Stimulated activated CD8-positive, alpha-beta memory T cell treated with anti-CD3 and anti-CD28 coated beads, Interleukin-7, amount 100 ng/mL, for 1 hour (primary cell): ENCODE measurements at places on chromosomes 1 and 21.

DNA sequence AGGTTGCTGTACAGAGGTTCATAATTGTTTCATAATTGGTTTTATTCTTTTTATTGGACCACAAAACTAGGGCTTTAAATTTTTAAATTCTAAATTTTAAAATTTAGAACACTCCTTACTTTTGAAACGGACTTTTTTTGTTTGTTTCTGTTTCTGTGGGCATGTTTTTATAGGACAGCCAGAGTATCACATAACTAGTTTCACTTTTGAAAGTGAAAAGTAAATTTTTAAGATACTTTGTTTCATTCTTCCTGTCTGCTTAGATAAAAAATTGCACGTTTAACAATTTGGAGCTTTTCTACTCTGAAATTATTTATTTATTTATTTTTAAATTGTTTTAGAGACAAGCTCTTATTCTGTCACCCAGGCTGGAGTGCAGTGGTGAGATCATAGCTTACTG, 29.7 kb downstream of the MDM4 start:
- no peak for DNase-seq

DNA sequence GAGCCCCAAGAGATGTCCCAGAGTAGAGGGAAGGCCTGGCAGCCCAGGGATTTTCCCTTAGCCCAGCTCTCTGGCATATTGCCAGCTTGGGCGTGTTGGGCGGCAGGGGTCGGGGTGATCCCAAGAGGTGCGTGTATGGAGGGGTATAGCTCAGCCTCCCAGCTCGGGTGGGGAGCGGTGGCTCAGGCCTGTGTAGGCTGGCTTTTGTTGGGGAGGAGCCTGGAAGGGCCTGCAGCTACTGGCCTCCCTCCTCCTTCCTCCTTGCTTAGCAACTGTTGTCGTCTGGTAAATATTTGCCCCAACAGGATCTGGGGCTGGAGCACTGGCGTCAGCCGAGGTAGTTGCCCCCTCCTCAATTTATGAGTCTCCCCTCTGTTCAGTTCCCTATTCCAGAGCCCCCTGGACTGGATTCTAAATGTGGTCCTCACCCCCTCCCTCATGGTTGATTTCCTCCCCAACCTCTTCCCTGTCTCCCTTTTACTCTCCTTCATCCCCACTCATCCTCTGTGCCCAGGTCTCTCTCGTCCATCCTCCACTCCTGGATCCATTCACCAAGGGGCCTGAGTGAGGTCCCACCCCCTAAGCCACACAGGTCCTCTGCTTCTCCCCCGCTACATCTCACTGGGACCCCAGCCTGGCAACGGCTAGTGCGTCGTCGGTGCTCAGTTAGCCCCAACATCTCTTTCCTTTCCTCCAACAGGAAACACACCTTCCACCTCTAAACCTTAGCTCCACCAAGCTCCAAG, 10.3 kb upstream of the LMNA start:
- no peak for DNase-seq

DNA sequence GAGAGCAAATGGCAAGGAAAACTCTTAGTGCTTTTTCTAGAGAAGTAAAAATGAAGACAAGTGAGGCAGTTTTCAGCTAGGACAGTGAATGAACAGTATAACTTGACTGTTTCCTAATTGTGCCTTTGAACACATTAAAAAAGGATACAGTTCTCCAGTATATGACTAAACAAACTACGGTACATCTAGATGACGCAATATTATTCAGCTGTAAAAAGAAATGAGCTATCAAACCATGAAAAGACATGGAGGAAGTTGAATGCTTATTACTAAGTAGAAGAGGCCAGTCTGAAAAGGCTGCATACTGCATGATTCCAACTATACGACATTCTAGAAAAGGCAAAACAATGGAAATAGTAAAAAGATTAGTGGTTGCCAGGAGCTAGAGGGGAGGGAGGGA, 206.3 kb downstream of the SIPA1L2 start:
- no peak for DNase-seq

DNA sequence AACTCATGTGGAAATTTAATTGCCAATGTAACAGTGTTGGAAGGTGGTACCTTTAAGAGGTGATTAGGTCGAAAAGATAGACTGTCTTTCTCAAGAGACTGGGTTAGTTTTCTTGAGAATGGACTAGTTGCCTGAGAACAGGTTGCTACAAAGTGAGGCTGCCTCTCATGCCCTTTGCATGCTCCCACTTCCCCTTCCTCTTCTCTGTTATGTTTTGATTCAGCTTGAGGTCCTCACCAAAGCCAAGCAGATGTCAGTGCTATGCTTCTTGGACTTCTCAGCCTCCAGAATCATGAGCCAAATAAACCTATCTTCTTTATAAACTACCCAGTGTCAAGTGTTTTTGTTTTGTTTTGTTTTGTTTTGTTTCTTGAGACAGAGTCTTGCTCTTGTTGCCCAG, 187.0 kb upstream of the RUNX1 start:
- DNase-seq, result no peak

DNA sequence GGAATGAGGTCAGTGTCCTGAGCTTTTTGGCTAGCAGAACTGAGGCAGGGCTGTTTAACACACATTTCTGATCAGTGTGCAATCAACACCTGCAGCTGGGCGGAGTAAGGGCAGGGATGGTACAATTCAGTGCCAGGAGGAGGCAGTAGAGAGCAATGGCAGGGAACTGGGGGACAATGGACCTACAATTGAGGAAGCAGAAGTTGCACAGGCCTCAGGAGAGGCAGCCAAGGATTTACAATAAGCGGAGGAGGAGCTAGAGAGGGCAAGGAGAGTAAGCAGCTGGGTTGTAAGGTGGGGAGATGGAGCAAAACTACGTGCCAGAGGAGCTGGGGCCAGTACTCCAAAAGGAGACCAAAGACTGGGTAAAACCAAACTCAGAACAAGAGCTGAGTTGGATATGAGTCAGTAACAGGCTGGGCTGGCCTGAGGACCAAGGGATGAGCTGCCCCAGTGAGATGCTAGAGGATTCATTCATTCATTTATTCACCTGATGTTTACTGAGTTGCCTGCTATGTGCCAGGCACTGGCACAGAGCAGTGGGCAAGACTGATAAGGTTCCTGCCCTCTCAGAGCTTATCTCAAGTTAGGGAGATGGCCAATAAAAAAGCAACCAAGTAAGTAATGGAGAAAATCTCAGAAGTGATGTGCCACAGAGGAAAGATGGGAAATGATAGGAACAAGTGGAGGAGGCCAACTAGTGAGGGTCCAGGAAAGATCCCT, 10.4 kb upstream of the GALE start:
- no peak for DNase-seq

DNA sequence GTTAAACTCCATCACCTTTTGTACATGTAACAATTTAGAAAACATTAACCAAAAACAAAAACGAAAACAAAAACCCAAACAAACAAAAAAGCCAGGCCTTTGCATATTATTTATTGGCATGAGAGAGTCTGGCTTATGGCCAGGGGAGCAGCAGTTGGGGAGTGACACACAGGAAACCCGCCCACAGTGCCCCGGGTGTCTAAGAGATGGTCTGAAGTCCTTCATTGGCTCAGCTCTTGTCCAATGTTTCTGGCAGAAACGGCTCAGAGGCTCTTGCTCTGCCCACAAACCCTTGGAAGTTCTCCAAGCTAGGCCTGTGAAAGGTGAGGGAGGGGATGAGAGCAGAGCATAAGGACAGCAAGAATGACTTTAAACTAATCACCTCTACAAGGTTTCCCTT, 131.5 kb downstream of the CNIH3 start:
- DNase-seq, result no peak

GRCh38 chr1:180532854-180533253, 25.9 kb upstream of the OVAAL start:
- no peak for DNase-seq

DNA sequence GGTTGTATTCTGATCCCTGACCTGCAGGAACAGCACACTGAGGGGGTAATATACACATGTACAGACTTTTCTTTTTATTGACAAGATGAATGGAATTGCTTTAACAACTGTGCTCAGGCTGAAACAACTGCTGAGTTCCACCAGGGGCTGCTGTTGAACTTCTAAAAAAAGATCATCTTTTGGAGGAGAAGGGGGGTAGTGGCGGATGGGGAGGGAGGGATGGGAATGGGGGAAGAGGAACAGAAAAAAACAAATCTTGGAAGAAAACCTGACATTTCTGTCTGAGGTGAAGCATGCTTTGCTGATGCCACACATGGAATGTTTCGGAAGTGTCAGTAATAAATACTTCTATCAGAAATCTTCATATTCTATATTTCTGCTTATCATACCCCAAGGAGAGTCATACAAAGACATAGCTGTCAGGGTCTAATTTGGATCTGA, 75.0 kb downstream of the RWDD3 start:
- DNase-seq, result no peak

- no peak for DNase-seq
Measured at GRCh38 chr1:200304171-200304570, 105.7 kb downstream of the ZNF281 start.

GRCh38 chr1:109425391-109426280, 612 bp downstream of the PSMA5 start:
- no peak for DNase-seq

DNA sequence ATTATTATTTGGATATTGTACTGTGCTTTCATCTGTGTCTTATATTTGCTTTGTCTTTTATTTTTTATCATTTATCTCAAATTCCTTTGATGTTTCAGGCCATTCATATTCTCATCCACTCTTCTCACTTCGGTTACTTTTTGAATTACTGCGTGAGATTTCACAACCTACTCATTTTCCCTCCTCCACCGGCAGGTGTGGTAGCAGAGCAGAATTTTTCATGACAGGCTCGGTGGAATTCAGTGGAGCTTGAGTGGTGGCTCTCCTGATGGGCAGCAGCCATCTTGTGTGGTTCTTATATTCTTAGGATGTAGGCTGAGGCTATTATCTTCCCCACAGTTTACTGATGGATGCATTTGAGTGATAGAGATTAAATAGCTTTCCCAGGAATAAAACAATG, 92.3 kb upstream of the IVNS1ABP start:
- DNase-seq, result no peak

DNA sequence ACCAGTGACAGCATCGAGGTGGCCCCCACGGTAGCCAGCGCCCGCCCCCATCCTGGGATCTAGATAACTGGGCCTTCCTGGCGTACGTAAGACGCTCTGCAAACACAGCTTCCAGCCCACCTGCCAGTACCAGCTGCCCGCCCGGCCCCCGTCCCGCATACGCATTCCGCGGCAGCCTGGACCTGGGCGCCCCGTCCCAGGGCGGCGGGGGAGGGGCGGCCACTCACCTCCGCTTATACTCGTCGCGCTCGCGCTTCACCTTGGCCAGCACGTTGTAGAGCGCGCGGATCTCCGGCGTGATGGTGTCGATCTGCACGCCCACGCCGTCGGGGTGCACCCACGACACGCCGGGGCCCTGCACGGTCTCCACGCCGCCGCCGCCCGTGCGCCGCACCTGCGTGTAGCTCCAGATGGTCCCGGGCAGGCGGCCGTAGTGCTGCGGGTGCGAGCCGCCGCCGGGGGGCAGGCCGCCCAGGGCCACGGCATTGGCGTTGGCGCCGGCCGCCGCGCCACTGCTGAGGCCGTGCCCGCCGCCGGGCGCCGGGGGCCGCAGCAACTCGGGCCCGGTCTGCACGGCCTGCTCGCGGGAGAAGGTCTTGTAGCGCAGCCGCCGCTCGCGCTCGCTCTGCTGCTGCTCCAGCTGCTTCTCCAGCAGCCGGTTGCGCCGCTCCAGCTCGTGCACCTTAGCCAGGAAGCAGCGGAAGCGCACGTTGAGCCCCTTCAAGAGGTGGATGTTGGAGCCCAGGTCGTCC, 859 bp downstream of the IFFO2 start:
- no peak for DNase-seq

DNA sequence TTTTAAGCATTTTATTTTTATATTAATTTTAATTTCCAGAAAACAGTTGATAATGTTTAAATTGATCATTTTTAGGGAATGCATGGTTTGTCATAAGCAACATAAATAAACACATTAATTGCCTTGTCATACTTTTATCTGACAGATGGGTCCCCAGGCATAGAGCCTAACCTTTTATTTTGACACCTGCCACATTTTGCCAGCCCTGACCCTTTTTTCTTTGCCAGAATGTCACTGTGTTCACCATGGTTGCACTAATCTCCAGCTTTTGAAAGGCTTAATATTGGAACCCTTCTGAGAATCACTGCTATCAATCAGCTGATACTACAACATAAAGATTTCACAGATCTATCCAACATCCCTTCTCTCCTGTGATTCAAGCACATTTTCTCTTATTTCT, 56.0 kb upstream of the DPYD start:
- DNase-seq, result no peak

DNA sequence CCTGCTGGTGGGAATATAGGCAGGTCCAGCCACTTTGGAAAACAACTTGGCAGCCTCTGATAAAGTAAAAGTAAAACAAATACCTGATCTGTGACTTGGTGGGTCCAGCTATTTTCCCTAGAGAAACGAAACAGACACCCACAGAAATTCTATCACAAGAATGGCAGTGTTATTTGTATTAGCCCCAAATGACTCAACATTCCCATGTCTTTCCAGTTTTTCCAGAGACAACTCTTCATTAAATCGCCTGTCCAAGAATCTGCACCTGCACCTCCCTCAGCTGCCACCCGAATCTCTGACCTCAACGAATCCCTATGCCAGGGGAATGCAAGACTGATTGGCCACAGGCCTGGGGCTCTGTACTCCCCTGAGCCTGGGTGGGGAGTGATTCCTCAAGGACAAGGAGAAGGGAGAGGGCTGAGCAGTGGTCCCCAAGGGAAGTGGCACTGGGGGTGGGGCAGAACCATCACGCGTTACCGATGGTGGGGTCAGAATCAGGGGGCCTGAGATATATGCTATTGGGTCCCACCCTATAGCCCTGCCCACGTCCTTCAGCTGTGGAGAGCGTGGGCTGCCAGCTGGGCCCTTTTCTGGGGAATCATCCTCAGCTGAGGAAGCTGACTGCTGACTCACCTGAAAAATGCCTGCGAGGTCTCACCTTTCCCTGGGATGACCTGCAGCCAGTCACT, 553.0 kb downstream of the PTPRU start:
- no peak for DNase-seq

- no peak for DNase-seq
Measured at GRCh38 chr1:174258148-174258550, 98.8 kb downstream of the RABGAP1L start.

GRCh38 chr1:103122983-103123720, 14.8 kb upstream of the COL11A1 start:
- DNase-seq, result no peak

- DNase-seq, result no peak
Measured at GRCh38 chr1:247291833-247292561, 36.1 kb downstream of the VN1R5 start.

DNA sequence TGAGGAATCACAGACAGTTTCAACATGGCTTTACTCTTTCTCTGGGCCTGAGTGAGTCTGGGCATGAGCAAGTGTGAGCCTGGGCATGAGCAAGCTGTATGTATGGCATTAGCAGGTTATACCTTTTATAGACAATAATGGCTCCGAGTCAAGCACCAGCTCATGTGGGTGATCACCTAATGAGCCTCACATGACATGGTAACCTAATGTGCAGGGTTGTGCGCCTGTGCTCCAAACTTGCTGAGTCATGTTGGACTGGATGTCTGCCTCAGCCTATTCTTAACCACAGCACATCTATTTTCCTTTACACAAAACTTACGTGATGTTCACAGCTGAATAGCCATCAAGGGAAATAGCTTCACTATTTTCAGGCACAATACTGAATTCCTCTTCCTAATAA, 236.2 kb upstream of the NRIP1 start:
- no peak for DNase-seq
